NCI-H1930 (cell line): ENCODE measurements at places on chromosomes 4 and X.

DNA sequence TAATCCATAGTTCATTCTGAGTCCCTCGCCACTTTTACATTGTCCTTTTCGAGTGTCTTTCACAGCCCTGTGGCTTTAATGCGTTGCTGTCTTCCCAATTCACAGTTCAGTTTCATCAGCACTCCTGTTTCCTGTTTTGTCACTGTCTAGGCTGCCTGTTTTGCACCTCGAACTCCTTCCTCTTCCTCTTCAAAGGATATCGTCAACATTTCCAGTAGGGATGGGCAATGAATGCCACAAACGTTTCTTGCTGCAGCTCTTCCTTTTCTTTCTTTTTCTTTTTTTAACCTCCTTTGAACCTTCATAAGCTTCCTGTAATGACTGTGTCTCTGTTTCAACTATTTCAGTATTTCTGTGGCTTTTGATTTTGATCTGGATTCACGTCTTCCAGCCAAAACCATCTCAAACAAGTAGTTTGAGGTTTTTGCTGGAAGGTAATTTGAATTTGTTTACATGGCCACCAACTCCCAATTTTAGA, 105.4 kb downstream of the ANXA3 start:
- DNase-seq, result no peak

DNA sequence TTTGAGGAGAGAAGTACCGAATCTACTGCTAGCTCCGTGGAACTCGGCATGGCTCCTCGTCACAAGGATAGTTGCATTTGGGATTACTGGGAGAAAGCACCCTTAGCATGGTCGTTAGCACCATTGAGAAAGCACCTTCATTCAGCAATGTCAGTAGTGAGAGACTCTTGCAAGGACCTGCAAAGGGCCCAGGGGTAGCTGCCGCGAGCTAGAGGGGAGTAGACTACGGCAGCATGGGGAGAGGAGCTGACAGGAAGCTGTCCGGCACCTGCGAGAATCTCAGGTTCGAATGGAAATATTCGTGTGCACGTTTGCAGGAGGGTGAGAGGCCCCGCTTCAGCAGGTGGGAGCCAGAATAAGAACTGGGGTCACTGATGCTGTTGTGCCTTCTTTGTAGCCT, 20.2 kb downstream of the TLR10 start:
- no peak for DNase-seq

GRCh38 chrX:110699109-110699508, 96.5 kb downstream of the CHRDL1 start:
- no peak for DNase-seq

GRCh38 chr4:147773261-147774184, 41.6 kb downstream of the ARHGAP10 start:
- DNase-seq, result no peak

GRCh38 chr4:14446311-14446710, 556.0 kb upstream of the CPEB2 start:
- no peak for DNase-seq

DNA sequence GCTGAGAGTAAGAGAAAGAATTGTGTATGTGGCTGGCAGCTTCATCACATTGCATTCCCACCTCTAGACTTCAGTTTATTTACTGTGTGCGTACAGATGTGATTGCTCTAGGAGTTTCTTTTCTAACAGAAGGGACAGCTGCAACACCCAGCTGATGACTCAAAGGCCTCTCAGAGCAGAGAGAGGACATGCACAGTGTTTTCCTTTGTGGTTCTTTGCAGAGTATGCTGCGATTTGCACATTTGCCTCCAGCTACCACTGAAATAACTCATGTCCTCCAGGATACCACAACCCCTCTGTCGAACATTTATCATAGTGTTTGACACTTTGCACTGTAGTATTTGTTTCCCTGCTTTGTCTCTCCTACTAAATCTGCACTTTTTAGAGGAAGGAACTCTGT, 294.1 kb downstream of the STIM2 start:
- DNase-seq, result no peak

- DNase-seq, result no peak
Observed at GRCh38 chr4:101862595-101862994, 72.1 kb downstream of the BANK1 start.

DNA sequence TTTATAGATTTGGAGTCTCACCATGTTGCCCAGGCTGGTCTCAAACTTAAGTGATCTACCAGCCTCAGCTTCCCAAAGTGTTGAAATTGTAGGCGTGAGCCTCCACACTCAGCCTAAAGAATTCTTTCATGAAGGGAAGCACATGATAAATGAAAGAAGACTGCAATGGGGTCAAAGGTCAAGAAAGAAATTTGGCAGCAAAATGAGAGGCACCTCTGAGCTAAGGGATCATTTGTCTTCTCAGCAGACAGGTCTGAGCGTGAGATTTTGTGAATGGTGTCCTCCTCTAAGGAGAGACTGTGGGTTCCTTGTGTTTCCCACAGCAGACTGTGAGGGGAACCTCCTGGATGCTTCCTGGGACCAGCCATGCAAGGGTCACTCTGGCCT, 57.5 kb upstream of the EGFL6 start:
- no peak for DNase-seq

DNA sequence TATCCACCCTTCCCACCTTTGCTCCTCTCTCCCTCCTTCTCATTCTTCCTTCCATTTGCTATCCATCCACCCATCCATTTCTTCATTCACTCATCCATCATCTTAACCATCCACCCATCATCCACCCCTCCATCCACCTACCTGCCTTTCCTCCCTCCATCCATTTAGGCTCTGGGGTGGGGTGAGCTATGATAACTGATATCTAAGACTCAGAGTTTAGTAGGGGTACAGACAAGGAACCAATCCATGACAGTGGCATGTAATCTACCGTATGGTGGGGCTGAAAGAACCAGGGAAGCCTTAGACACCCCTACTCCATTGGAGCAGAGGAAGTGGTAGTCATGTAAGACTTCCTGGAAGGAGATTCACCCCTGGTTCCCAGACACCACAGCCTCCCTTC, 23.2 kb downstream of the PSAPL1 start:
- DNase-seq, result no peak

DNA sequence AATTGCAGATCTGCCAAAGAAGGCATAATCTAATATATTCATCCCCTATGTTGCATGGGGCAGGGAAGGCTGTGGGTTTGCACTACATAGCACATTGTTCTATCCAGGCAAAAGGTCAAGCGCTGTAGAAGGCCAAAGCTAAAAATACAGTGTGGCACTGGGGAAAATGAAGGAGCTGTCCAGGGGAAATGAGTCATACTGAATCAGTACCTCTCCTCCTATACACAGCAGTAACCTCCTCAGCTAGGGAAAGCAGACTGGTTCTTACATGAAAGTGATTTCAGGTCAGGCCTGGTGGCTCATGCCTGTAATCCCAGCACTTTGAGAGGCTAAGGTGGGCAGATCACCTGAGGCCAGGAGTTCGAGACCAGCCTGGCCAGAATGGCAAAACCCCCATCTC, 31.0 kb upstream of the SLC25A4 start:
- no peak for DNase-seq

DNA sequence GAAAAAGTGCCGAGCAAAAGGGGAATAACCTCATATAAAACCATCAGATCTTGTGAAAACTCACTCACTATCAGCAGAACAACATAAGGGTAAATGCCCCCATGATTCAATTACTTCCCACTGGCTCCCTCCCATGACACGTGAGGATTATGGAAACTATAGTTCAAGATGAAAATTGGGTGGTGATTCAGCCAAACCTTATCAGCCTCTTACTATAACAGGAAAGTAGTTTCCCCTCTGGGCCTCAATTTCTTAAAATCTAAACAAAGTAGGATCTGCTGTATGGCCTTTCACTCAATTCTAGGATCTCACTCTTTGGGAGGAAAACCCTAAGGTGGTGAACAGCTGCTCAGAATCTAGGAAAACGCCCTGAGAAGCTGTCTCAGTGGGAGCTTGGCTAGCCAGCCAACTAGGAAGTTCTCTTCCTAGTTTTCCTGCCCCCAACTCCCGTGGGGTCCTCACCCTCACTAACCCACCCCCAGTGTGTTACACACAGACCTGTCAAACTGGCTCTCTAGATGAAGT, 1017.1 kb upstream of the HS3ST1 start:
- no peak for DNase-seq

GRCh38 chr4:19327364-19327763, 924.3 kb upstream of the SLIT2 start:
- no peak for DNase-seq

DNA sequence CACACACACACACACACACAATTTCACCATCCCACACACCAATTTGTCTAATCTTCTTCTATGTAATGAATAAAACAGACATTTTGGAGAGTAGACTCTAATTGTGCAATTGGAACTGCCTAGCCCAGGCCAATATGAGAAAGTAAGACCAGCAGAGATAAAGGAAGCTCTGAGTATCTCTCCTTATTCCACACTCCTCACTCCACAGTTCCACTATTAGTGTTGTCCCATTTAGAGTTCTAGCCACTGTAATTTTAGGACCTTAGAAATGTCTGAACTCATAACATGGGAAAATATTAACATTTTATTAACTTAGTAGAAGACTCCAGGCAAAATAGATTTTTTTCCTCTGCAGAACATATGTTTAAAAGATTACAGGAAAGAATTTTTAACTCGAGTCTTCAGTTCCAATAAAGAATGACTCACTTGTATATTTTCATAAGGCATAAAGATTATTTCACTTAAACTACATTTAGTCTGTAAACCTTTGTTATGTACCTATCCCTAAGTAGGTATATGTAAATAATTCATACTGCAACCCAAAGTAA, 297.6 kb upstream of the INTU start:
- no peak for DNase-seq

GRCh38 chrX:145393702-145394235, 146.5 kb downstream of the SPANXN1 start:
- no peak for DNase-seq

- no peak for DNase-seq
Observed at GRCh38 chrX:136259543-136259942, 8.3 kb upstream of the MAP7D3 start.
